ENCODE measurements at places on chromosomes 11 and 22.
A peak's percentile ranks its signal among the peaks of the same experiment; 100 is the strongest.

- DNase-seq = peak; percentile 55
These were observed 10.6 kb downstream of the LRRC51 start for GRCh38 chr11:72091292-72091691.

- DNase-seq = no peak
These were observed 81.2 kb downstream of the WNT11 start for GRCh38 chr11:76124905-76125770.

DNA sequence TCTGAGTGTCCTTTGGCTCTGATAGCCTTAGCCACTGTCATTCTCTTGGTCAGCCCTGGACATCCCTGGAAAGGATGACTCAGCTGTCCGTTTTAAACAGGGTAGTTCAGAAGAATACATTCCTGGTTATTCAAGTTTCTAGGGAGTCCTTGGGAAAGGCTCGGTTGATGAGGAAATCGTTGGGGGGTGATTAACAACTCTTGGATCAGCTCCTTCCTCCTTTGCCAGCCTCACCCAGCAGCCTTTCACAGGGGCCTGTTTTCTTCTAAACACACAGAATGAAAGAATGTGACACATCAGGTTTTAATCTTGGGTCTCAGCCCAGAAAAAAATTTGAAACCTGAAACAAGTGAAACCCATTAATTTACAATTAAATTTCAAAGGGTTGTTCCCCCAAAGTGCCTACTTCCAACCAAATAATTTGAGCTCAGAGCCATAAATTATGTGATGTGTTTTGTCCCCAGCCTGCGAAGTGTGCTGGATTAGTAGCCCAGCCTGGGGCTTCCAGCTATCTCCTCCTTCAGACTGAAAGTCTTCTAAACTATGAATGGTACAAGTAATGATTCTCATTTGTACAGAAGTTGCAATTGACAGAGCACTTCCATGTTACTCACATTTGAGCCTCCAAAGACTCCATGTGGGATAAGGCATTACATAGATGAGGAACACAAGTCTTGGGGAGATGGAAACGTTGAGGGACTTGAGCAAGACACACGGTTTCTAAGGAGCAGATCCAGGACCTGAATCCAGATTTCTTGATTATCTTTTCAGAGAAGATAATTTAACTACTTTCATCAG lies 19.3 kb upstream of the MRGPRX2 start:
- peak; percentile 96 for DNase-seq

GRCh38 chr22:24072361-24072760 lies 61.3 kb downstream of the CABIN1 start:
- DNase-seq = no peak

- no peak for DNase-seq
These were observed 14.9 kb upstream of the NAV2 start for GRCh38 chr11:19697721-19698121.

GRCh38 chr11:2156416-2157182 lies 4.4 kb downstream of the INS start:
- peak; percentile 79 for DNase-seq

DNA sequence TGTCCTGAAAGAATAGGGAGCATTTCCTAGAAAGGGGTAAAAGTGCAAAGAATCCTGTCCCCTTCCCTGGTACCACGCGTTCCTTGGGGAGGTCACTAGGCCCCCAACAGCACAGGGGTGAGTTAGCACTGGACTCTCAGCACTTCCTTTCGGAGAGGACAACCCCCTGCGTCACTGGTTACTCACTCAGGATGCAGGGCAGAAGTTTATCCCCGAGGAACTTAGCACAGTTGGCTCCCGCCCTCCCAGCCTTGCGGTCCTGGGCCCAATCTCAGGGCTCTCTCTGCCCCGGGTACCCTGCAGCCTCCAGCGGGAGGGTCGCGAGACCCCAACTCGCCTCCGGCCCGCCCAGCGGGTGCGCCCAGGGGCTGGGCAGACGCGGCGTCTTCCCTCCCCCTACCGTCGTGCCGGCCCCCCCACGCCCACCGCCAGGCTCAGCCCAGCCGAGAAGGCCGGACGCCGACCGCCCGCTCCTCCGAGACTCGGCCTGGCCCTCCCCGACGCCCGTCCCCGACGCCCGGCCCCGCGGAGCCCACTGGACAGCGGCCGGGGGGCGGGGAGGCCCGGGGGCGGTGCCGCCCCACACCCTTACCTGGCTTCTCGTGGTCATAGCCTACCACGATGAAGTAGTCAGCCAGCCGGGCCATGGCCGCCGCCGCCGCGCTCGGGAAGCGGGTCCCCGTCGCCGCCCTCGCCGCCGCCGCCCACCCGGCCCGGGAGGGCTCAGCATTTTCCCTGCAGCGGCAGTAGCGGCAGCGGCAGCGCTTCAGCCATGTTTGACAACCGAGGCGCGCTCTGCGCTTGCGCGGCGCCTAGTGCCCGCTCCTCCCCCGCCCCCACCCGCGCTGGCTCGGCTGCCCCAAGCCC lies at the start of gene SBF2:
SBF2 (minus strand) TSS at position 797 of the 867 bp plus-strand sequence; CDS start at position 647, 150 bp downstream.
- DNase-seq = peak; percentile 93

- DNase-seq = no peak
These were observed 862 bp upstream of the CENATAC start for GRCh38 chr11:118996926-118997626.

DNA sequence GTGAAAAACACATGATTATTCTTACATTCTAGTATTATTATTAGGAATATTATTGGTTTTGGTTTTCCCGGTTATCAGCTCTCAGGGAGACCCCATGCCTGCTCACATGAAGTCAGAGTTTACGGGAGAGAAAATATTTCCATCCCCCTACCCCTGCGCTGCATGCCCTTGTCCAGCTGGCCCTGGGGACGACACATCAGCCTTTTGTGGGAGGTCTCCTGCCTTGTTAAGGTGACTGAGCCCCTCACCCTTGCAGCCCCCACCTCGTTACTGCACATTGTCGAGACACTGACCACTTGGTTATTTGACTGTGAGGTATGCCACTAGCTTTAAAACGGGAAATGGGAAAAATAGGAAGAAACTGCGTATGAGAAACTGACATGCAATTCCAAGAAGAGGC lies 63.0 kb downstream of the PARVG start:
- DNase-seq = no peak

Data from A172 (cell line).